ENCODE measurements at places on chromosomes 11 and 22.

DNA sequence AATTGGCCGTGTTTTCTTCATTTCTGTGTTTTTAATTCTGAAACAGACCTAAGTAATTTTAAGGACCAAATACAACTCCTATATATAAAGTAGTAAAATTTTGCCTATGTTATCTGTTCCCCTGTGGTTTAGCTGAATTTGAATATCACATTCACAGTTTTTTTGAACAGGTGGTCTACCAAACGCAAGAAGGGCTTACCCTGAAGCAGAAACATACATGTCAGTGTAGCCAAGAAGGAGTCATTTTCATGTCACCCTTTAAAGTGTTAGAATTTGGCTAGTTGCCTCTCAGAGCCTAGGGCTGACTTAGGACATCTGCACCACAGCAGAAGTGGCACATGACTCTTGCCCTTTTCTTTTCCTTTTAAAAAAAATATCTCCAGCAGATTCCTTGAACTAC is 34.3 kb downstream of the MYBPC3 start:
- no peak for DNase-seq

DNA sequence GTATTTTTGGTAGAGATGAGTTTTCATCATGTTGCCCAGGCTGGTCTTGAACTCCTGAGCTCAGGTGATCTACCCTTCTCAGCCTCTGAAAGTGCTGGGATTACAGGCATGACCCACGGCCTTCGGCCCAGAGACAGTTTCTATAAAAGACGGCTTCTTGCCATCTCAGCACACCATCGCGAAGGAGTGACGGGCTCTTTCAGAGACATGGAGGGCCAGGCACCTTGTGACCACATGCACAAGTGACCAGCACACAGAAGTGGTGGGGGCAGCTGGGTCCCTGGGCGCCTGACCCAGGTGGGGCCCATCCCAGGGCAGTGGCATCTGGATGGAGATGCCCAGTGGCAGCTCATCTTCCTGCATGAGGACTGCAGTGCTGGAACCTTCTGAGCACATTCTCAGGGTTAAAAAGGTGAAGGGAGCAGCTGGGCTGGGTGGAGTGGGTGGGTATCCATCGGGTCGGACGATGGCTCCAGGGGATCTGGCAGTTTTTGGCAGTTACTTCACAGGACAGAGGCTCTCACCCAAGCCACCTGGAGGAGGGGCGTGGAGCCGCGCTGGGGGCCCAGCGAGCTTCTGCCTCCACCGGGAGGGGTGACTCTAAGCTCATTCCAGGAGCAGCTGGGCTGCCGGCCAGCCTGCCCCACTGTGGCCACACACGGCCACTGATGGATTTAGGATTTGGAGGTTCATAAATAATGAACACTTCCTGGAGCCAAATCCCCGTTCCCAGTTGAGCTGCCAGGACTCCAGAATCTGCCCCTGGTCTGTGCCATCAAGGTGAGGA is 373.0 kb downstream of the CTTN start:
- DNase-seq = no peak

GRCh38 chr11:119567688-119568582 is 145.0 kb upstream of the THY1 start:
- DNase-seq = peak; percentile 74

- no peak for DNase-seq
Measured at GRCh38 chr11:32138902-32139301, 48.0 kb downstream of the RCN1 start.

GRCh38 chr11:48008951-48009270 is 28.6 kb downstream of the PTPRJ start:
- DNase-seq = no peak

GRCh38 chr11:107682171-107682570 is 29.7 kb downstream of the SLN start:
- DNase-seq = no peak

DNA sequence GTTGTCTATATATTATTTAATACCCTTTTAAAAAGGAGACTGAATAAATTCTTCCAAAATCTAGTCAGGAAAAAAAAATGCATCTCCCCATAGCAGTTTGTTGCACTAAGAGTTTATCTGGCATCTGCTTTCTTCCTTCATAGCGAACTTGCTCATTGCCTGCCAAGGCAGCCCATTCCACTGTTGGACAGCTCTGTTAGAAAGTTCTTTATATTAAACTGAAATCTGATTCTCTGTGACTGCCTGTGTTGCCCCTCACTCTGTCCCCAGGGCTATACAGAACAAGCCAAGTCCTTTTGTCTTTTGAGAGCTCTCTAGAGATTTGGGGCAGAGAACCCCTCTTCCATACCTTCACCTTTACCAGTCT is 3.3 kb upstream of the CHRDL2 start:
- DNase-seq = no peak

DNA sequence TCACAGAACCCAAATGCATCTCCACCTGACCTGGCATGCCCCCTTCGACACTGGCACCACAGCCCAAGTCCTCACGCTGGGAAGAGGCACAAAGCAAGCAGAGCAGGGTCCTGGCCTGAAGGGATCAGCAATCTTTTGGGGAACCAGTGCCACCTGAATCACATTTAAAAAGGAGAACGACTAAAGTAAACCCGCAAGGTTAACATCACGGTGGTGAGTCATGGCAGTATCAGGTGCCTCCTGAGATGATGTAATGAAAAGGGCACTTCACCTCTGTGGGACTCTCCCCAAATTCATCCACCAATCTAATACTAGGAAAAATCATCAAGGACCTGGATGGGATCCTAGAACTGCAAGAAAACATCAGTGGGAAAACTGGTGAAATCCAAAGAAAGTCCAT is 44.9 kb downstream of the PACSIN2 start:
- no peak for DNase-seq

GRCh38 chr11:31477528-31478222 is 31.7 kb downstream of the IMMP1L start:
- no peak for DNase-seq

- no peak for DNase-seq
Measured at GRCh38 chr11:131770801-131771200, 400.4 kb downstream of the NTM start.

DNA sequence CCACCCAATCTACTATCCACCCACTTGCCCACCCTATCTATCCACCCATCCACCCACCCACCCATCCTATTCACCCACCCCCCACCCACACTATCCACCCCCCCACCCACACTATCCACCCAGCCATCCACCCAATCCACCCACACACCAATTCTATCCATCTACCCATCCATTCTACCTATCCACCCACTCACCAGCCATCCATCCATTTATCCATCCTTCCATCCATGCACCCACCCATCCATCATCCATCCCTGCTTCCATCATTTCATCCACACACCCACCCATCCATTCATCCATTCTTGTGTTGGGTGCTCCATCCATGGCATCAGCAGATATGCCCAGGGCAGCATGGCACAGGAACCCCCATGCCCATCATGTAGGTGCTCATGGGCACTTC is 1206.6 kb downstream of the BRD1 start:
- no peak for DNase-seq

DNA sequence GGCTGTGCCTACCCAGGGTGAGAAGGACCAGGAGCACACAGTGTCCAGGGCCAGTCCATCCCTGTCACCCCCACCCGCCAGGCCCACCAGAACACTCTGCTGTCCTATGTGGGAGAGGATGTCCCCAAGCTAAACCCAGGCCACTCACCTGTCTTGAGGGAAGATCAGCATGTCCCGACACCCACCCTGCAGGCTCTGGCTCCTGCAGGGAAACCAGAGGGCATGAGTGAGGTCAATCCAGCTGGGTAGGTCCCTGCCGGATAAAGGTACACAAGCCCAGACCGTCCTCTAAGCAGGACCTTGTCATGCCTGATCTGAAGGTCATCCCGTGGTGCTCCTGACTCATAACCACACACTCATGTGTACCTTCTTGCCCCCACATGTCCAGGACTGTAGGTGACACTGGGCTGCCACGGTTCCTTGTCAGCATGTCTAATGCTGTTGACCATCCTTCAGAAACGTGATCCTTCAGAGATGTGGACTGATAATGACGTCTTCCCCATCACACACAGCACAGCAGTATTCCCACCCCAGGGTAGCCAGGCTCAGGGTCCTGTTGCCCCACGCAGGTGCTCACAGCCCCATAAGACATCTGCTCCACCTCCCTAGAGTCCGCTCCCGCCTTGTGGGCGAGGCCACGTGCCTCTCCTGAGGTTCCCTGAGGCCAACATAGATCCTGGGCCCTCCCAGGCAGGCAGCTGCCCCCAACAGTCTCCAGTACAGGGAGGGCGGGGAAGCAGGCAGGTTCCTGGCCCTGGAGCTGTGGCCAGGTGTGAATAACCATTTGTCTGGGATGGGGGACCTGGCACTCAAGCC is 6.1 kb downstream of the ARVCF start:
- DNase-seq = no peak

GRCh38 chr11:6941970-6942369 is 15.7 kb downstream of the ZNF215 start:
- no peak for DNase-seq

GRCh38 chr11:34924714-34925113 is 8.3 kb downstream of the PDHX start:
- no peak for DNase-seq

- no peak for DNase-seq
Measured at GRCh38 chr22:47899894-47900293, 1137.4 kb downstream of the TBC1D22A start.

DNA sequence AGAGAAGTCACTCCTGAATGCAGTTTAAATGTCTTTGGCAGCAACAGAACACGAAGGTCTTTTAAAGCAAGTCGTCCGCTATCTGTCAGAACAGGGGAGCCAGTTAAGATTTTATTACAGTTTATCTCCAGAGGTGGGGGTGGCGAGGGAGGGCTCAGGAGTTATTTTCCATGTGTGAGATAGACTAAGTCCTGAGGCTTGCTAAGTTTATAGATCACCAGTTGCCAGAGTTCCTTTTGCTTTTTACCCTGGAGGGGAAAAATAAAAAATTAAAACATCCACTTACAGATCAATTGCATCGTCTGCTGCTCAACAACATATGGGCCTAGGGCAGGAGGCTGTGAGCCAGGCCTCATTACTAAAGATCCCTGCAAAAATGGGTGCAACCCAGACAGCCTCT is 90.7 kb downstream of the SNX19 start:
- no peak for DNase-seq

- DNase-seq = no peak
Measured at GRCh38 chr11:62138630-62139425, 15.0 kb downstream of the INCENP start.

DNA sequence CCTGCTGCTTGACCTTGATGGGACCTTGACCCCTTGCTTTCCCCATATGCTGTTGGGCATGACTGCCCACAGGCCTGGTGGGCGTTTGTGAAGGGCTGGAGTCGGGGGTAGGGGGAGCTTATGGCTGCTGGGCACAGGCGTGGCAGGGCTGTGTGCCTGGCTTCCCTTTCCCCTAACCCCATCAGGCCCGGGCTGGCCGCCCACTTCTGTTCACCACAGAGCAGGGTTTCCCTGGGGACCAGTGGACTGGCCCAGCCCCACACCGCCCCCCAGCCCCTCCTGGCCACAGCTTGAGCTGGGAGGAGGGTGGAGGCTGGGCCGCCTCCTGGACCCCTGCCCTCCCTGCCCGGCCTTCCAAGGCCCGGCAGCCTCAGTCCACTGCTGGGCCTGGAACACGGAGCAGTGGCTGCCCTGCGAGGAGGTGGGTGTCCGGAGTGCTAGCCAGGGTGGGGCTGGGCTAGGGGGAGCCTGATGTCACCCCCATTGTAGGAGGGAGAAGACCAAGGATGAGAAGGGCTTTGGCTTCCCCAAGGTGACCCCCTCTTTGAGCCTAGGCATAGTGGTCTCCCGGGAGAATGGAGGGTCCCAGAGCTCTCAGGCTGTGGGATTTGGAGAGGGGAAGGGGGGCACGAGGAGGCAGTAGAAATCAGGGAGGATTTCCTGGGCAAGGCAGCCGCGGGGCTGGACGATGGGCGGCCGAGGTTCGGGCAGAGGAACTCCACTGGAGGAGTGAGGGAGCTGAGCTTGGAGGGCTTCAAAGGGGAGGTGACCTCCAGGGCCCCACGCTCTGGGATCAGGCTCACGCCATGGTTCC is at the start of gene AIFM3:
AIFM3 (plus strand) TSS at position 373 of the 814 bp plus-strand sequence. CDS start 690 bp downstream, outside the sequence.
- DNase-seq = no peak

GRCh38 chr22:42380769-42381551 is 51.2 kb downstream of the NFAM1 start:
- DNase-seq = no peak

DNA sequence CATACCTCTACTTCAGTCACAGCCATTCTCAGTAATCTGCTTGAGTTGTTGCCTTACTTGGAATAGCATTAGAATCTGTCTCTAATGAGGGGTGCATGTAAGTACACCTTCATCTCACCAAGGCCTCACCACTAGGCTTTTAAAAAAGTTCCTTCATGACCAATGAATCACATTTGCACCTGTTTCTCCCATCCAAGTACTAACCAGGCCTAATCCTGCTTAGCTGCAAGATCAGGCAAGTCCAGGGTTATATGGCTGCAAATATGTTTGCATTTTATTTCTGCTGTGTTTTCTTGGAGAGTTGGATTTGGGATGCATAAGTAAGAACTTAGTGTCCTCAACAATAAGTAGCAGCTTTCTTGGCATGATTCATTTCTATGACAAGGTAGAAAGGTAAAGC is 66.9 kb downstream of the BBOX1 start:
- no peak for DNase-seq

- peak; percentile 54 for DNase-seq
Measured at GRCh38 chr11:19419021-19419750, 178.4 kb upstream of the E2F8 start.

GRCh38 chr22:31738566-31738965 is 11.4 kb downstream of the PRR14L start:
- DNase-seq = no peak

DNA sequence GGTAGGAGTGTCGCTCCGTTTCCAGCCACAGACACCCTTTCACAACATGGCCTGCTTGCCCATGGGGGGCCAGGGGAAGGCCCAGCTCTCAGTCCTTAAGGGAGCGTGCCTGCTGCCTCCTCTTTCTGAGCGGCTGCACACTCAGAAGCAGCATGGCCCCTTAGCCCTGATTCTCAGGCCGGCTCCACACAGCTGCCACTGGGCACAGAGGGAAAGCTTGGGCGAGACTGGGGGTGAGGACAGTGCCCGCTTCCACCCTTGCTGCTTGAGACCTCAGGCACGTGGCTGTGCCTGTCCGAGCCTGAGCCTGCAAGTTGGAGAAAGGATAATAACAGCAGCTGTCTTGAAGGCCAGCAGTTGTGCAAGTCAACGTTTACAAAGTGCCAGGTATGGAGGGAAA is 416.3 kb downstream of the SHANK2 start:
- no peak for DNase-seq

DNA sequence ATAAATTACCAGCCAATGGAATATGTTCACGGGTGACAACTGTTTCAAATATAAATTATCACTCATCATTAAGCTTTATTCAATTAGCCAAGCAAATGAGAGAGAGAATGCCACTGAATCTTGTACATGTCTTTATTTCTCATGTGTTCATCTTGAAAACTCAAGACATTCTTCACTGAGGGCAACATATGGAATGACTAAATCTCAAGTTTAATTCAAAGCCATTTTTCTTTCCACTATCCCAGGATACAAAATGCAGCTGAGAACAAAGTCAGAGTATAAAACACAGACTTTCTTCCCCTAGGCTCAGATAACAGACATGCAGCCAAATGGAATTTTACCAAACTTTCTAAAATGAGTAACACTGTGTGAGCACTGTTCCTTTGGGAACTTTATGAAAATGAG is 12.1 kb upstream of the BBOX1 start:
- DNase-seq = peak; percentile 62
